Regular cardiac myocyte (primary cell): ENCODE measurements at places on chromosomes 4 and X. TPM values are rescaled to one million over a fixed set of nuclear protein-coding genes. Genes with fewer than 3 reads are reported as not detected.

Gene POU3F4
- total RNA-seq = not detected in 2 replicates

Gene NSUN7
- total RNA-seq = under 0.01 TPM in 1 of 2 replicates, not detected in the other

Gene TGIF2LX
- not detected in 2 replicates for total RNA-seq

Gene GLRA3
- not detected in 2 replicates for total RNA-seq

Gene GCNA
- total RNA-seq = 1.5 and 3.4 TPM in 2 replicates

Gene MEPE
- total RNA-seq = not detected in 2 replicates

Gene ASB12
- not detected in 2 replicates for total RNA-seq

Gene DDX53
- not detected in 2 replicates for total RNA-seq

Gene CASP6
- total RNA-seq = 27.6 and 37.6 TPM in 2 replicates

Gene CXCR3
- total RNA-seq = not detected in 2 replicates

Gene TEX13B
- not detected in 2 replicates for total RNA-seq

Gene TAF7L
- total RNA-seq = 0.38 and 1.1 TPM in 2 replicates

Gene SSX3
- total RNA-seq = not detected in 2 replicates

Gene SASH3
- total RNA-seq = not detected in 2 replicates

Gene FGF13
- under 0.01 TPM in 1 of 2 replicates, not detected in the other for total RNA-seq

Gene MAGEB18
- total RNA-seq = not detected in 2 replicates

Gene NOX1
- not detected in 2 replicates for total RNA-seq
